ENCODE measurements at places on chromosomes 6 and 20.

DNA sequence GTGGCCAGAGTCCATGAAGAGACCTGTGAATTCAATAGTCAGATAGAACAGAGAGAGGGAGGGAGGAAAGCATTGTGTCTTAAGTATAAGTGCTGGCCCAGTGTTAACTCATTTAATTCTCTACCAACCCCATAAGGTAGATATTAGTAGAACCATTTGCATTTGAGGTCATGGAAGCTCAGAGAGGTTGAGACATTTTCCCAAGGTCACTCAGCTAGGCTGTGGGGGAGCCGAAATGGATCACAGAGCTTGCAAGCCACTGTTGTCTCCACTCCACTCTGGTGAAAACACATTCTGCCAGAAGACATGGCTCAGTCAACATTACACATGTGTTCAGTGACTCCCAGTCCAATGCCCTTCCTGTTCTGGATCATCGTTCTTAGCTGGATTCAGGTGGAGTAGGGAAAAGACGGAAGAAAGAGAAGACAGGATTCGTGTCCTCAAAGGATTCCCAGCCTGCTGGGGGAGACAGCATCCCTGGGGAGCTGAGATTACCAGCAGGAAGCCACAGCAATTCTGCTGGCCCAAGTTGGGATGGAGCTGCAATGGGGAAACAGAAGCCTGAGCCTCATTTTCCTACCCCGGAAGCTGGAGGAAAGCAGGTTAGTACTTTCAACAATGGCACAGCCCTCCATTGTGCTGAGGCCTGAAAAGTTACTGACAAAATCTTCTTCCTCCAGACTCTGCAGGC lies 27.0 kb upstream of the MDGA1 start:
- DNase-seq: no peak

DNA sequence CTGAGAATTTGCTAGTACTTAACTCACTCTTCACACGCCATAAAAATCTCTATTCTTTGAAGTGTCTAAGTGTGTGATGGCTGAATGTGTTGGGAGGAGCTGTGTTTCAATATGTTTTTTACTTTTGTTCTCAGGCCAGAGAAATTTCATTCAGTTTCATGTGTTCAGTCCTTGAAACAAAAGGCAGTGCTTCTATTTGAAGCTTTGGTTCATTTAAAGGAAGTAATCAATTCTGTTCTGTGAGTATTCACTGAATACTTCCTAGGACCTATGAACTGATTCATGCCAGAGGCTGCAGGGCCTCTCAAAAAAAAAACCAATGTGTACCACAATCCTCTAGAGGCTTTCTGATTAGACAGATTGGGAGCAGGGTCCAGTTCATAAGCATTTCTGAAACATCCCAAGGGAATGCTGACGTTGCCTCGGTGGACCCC lies 12.4 kb upstream of the F13A1 start:
- DNase-seq: no peak

GRCh38 chr6:49557177-49557576 lies 6.7 kb downstream of the C6orf141 start:
- no peak for DNase-seq

GRCh38 chr6:88050140-88050818 lies 2.6 kb downstream of the SPACA1 start:
- no peak for DNase-seq

GRCh38 chr6:113570641-113571040 lies 286.5 kb upstream of the MARCKS start:
- DNase-seq: no peak
